NCI-H187 treated with DMSO at 0.1 percent for 48 hours (cell line): ENCODE measurements at places on chromosomes 16 and 17.

GRCh38 chr17:77317091-77317750 lies 176.5 kb downstream of the SEC14L1 start:
- DNase-seq, result no peak

GRCh38 chr16:89150090-89150835 lies 21.3 kb upstream of the CDH15 start:
- no peak for DNase-seq

DNA sequence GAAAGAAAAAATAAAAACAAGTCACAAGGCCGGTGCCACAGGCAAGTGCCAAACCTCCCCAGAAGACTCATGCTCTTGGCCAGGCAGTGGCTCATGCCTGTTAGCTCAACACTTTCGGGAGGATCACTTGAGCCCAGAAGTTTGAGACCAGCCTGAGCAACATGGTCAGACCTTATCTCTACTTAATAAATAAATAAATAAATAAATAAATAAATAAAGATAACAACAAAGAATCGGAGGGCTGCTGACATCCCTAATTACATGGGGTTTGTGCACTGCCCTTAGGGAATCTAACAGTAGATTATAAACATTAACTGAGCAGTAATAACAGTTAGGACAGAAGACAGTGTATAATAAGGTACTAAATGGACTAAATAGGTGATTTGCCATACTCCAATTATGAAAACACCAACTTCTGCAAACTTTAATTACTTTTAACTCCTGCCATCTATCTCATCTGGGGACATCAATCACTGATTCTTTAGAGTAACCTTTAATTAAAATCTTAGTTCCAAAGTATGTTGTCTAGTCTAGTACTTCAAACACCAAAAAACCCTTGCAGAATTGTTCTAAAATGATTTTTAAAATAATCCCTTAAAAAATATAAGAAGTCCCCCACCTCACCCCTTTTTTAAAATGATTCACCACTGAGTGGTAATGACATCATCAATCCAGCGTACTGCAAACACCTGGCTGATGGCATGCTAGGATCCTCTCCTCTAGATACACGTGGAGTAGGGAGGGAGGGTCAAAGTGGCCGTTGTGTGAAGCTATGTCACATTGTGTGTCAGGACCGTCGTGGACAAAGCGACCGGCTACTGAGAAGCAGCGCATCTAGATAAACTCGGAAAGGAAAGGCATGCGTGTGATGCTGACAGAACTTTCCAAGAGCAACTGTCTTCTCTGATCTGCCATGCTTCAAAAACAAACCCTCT lies 28.5 kb downstream of the CYTH1 start:
- no peak for DNase-seq

- DNase-seq, result no peak
These were observed 2.7 kb downstream of the C16orf89 start for GRCh38 chr16:5062790-5063765.

DNA sequence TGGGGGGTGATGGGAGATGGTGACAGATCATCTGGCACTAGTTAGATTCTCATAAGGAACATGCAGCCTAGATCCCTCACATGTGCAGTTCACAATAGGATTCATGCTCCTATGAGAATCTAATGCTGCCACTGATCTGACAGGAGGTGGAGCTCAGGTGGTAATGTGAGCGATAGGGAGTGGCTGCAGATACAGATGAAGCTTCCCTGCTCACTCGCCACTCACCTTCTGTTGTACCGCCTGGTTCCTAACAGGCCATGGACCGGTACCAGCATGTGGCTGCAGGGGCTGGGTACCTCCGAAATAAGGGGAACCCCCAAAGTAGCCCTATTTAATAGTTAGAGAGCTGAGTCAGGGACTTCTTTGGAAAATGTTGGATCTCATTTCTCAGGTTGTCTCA lies 60.4 kb downstream of the GPRC5B start:
- DNase-seq, result no peak

GRCh38 chr16:10971560-10971961 lies 27.2 kb downstream of the CLEC16A start:
- peak; percentile 28 for DNase-seq

- no peak for DNase-seq
These were observed 33.0 kb downstream of the ANKFN1 start for GRCh38 chr17:56186222-56186786.

DNA sequence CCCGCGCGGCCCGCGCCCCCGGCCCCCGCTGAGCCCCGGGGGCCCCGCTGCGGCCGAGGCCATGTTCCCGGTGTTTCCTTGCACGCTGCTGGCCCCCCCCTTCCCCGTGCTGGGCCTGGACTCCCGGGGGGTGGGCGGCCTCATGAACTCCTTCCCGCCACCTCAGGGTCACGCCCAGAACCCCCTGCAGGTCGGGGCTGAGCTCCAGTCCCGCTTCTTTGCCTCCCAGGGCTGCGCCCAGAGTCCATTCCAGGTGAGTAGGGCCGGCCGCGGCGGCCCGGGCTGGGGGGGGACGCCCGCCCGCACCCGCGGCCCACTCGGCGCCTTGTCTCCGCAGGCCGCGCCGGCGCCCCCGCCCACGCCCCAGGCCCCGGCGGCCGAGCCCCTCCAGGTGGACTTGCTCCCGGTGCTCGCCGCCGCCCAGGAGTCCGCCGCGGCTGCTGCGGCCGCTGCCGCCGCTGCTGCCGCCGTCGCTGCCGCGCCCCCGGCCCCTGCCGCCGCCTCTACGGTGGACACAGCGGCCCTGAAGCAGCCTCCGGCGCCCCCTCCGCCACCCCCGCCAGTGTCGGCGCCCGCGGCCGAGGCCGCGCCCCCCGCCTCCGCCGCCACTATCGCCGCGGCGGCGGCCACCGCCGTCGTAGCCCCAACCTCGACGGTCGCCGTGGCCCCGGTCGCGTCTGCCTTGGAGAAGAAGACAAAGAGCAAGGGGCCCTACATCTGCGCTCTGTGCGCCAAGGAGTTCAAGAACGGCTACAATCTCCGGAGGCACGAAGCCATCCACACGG lies 504 bp downstream of the MAZ start:
- no peak for DNase-seq

DNA sequence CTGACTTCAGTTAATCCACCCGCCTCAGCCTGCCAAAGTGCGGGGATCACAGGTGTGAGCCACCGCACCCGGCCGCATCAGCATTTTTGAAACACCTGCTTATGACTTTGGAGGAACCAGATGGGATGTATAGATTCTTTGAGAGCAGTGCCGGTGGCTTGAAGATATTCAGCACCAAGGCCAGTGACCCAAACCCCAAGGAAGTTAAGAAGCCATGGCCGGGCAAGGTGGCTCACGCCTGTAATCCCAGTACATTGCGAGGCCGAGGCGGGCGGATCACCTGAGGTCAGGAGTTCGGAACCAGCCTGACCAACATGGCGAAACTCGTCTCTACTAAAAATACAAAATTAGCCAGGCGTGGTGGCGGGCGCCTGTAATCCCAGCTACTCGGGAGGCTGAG lies 43.9 kb downstream of the TRARG1 start:
- no peak for DNase-seq

DNA sequence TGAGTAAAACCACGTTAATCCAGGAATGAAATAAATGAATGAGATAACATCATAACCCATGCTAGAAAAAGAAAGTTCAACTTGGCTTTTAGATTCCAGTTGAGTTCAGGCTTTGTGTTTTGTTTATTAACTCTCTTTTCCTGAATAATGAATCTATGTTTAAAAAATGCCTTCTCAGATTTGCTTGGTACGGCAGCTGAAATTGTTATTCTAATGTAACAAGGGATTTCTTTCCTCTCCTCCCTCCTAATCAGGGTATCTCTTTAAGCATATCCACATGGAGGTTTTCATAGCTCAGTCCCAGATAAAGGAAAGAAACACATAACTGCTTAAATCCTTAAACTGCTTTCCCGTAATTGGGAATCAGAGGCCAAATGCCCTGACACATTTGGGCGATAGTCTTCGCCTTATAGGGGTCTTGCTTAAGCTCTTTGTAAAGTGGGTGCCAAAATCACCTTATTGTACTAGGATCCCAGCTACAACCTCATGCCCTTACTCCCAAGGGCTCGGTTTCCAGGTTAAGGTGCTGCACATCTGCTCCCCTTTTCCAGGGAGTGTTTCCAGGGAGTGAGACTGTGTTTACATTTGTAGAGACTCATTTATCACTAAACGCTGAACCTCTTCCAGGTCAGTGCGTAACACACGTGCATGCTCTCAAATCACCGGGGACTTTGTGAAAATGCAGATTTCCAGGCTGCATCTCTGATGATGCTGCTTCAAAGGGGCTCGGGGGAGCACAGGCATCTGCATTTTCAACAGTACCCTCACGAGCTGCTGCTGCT lies 142.8 kb upstream of the FOXF1 start:
- no peak for DNase-seq

GRCh38 chr16:85696781-85697180 lies 8.0 kb upstream of the GINS2 start:
- DNase-seq, result no peak

GRCh38 chr17:75194879-75195278 lies 10.6 kb upstream of the NUP85 start:
- no peak for DNase-seq

- DNase-seq, result no peak
These were observed 27.3 kb downstream of the SLFN11 start for GRCh38 chr17:35345926-35346771.

- no peak for DNase-seq
These were observed 33.7 kb downstream of the IQCK start for GRCh38 chr16:19751478-19752385.

- DNase-seq, result no peak
These were observed 45.5 kb upstream of the RBBP6 start for GRCh38 chr16:24493821-24494220.

DNA sequence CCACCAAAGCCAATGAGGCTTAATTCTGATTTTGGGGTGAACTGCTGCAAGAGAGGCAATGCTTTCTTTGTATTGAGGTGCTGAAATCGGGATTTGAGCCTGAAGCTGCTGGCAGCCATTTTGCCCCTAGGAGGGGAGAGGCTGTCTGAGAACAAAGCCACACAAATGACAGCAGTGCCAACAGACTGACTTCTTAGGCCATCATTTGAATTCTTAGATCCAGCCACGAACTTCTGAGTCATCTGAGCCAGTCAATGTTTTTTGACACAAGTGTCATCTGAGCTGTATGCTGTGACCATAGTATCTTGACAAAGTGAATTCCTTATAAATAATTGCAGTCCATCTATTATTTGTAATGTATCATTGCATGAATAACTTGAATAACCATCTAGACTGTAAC lies 29.0 kb downstream of the HYDIN start:
- no peak for DNase-seq

DNA sequence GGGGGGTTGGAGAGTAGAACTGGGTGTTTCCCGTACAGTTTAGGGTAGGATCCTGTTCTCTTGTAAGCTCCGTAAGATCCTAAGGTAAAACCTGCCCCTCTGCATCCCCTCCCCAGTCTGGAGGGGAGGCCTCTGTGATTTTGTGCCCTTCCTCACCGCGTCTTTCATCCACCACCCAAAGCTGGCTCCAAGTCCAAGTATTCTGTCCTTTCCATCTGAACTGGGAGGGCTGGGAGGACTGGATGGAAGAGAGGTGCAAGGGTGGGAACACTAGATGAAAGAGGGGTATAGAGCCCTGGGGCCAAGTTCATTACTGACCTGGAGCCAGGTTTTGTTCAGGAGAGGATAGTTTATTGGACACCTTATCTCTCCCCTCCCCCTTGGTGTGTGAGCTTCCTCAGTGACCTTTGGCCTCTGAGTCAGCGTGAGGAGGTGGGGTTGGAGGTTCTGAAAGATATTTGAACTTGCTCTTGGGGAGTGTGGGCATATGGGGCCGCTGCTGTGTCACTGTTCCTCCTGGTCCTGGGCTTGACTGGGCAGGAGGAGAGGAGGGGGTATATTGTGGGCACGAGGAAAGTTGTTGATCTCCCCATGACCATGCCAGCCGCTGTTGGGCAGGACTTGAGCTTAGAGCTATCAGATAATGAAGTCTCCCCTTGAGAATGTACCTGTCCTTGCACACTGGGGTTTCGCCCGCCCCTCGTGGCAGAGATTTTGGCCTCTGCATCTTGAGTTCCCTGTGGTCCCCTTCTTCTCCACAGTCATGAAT lies 1.6 kb downstream of the LASP1 start:
- no peak for DNase-seq

GRCh38 chr17:77542551-77543490 lies 402.1 kb downstream of the SEC14L1 start:
- DNase-seq, result peak; percentile 52

- DNase-seq, result no peak
These were observed 885 bp upstream of the SLFN13 start for GRCh38 chr17:35449371-35449931.

GRCh38 chr17:72461757-72462156 lies 340.9 kb downstream of the SOX9 start:
- no peak for DNase-seq

GRCh38 chr17:45361976-45362375 lies 45.2 kb upstream of the MAP3K14 start:
- DNase-seq, result no peak

- DNase-seq, result no peak
These were observed 364 bp upstream of the CETP start for GRCh38 chr16:56961386-56961785.

DNA sequence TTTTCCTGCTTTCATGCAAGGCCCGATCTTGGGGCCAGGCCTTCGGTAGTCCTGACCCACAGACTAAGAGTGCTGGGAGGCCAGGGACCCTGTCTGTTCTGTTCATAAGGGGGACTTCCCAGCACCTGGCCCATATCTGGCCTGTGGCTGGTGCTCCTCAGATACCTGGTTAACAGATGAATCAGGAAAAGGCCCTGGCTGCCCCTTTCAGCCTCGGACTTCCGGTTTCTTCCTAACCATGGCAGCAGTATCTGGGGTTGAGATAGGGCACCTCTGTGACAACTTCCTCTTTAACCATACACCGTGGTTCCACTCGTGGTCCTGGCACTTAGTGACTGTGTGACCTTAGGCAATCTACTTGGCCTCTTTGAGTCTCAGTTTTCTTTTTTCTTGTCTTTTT lies 18.4 kb downstream of the PLCG2 start:
- DNase-seq, result no peak

DNA sequence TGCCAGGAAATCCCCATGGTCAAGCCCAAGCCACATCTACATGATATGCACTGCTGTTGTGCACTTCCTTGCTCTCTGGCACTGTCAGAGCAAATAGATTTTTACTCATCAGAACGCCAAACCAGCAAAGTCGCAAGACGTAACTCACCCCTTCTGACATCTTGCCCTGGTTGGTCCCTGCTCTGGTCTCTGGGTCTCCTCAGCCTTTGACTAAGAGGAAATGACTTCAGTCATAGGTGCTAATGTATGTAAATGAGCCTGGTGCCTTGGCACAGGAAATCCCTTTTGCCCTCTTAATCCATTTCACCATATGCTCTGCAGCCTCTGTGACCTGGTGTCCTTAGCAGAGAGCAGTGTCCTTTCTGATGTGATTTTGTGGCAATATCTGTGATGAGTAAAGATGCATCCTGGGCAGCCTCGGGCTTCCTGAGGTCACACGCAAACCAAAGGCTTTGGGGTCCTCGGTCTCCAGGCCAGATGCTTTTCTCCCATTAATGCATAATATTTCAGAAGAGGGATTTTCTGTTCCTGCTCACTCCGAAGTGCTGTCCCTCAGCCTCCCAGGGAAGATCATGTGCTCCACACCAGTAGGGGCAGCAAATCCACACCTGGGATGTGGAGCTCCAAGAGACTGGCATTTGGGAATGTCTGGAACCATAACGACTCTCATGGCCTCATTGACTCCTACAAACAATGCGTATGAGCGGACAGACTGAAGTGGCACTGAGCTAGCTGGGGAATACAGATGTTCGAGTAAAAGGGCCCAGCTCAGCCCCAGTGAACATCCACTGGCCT lies 66.9 kb downstream of the GP2 start:
- no peak for DNase-seq

- no peak for DNase-seq
These were observed 19.8 kb upstream of the G6PC1 start for GRCh38 chr17:42880776-42881310.
